Epithelial cell of umbilical artery (primary cell): ENCODE measurements at places on chromosomes 12 and 14. TPM values are rescaled to one million over a fixed set of nuclear protein-coding genes. Genes with fewer than 3 reads are reported as not detected.

RERG gene
- total RNA-seq = not detected in 2 replicates

VPS33A gene
- total RNA-seq = 16.2 and 24.8 TPM in 2 replicates

ZNF385A gene
- total RNA-seq = 0.65 and 1.2 TPM in 2 replicates

KLRG1 gene
- 14.3 and 40.9 TPM in 2 replicates for total RNA-seq

KRT78 gene
- total RNA-seq = not detected in 2 replicates

OR6C1 gene
- total RNA-seq = not detected in 2 replicates

IRAK3 gene
- 4.9 and 10.0 TPM in 2 replicates for total RNA-seq
